Fibroblast of skin of scalp (primary cell): ENCODE measurements at places on chromosomes 5 and 9.

GRCh38 chr9:93654351-93654961, 78.1 kb downstream of the PHF2 start:
- no peak for DNase-seq

DNA sequence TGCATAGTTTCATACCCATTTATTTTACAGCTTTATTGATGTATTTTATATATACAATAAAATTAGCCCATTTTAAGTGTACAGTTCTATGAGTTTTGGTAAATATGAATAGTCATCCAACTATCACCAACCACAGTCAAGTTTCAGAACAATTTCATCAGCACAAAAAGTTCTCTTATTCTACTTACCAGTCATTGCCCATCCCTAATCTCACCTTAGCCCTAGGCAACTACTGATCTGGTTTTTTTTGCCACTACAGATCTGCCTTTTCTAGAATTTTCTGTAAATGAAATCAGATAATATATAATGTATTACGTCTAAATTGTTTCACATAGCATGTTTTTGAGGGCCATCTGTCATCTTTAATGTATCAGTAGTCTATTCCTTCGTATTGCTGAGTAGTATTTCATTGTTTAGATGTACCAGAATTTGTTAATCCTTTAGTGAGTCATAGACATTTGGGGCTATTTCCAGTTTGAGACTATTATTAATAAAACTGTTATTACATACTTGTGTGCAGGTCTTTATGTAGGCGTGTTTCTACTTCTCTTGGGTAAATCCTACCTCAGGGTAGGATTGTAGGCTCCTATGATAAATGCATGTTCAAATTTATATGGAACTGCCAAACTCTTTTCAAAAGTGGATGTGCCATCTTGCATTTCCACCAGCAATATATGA, 198.5 kb upstream of the ADAMTSL1 start:
- no peak for DNase-seq

GRCh38 chr9:108615152-108615551, 240.6 kb downstream of the ACTL7B start:
- DNase-seq: no peak

DNA sequence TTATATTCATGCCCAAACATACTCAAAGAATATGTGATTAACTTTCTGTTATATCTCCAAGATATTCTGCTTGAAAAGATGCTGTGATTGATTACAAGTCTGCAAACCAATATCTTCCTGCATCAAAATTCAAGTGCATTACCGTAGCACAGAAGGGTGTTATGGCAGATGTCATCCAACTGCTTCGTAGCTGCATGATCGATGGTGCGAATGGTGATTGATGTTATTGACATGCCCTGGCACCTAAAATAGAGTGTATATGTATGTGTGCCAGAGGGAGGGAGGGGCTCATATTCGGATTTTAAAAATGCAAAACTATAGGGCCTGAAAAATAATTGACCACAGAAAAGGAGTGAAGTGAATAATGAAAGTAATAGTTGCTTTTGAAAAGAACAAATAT, 882.1 kb upstream of the NUDT12 start:
- no peak for DNase-seq

- DNase-seq: no peak
Measured at GRCh38 chr9:5110867-5111681, 74.4 kb downstream of the INSL6 start.

GRCh38 chr9:17856995-17857394, 278.1 kb downstream of the SH3GL2 start:
- DNase-seq: no peak

- DNase-seq: no peak
Measured at GRCh38 chr9:93115486-93116071, 18.5 kb downstream of the NINJ1 start.

- peak; percentile 63 for DNase-seq
Measured at GRCh38 chr5:67404256-67405100, 207.9 kb upstream of the CD180 start.

GRCh38 chr5:132410451-132411303, 41.2 kb downstream of the SLC22A5 start:
- peak; percentile 77 for DNase-seq

DNA sequence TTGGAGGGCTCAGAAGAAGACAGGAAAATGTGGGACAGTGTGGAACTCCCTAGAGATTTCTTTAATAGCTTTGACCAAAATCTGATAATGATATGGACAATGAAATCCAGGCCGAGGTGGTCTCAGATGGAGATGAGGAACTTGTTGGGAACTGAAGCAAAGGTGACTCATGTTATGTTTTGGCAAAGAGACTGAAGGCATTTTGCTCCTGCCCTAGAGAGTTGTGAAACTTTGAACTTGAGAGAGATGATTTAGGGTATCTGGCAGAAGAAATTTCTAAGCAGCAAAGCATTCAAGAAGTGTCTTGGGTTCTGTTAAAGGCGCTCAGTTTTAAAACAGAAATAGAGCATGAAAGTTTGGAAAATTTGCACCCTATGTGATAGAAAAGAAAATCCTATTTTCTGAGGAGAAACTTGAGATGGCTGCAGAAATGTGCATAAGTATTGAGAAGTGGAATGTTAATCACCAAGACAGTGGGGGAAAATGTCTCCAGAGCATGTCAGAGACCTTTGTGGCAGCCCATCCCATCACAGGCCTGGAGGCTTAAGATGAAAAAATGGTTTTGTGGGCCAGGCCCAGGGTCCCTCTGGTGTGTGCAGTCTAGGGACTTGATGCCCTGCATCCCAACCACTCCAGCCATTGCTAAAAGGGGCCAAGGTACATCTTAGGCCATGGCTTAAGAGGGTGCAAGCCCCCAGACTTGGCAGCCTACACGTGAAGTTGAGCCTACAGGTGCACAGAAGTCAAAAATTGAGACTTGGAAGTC, 463.7 kb upstream of the TLE4 start:
- DNase-seq: peak; percentile 12

- DNase-seq: peak; percentile 90
Measured at GRCh38 chr9:129665389-129665775, at the start of gene PRRX2. PRRX2 (plus strand) TSS chr9:129665647; CDS start chr9:129665868, 221 bp downstream.

DNA sequence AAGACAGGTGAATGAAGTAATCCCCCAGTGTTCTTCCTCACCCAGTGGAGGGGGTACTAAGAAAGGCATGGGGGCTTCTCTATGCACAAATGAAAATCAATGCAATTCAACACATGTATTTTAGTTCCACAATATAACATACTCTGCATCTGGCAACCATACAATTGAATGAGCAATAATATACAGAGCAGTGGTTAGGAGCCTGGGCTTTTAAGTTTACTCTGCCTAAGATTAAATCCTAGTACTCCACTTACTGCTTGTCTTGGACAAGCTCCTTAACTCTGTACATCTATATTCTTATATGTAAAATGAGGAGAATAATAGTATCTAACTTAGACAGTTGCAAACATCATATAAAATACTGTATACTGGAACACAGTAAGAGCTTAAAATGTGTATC, 195.4 kb upstream of the TRIM32 start:
- DNase-seq: peak; percentile 38

- DNase-seq: no peak
Measured at GRCh38 chr9:23739753-23740152, 86.3 kb downstream of the ELAVL2 start.

GRCh38 chr5:135341696-135342550, 57.1 kb downstream of the MACROH2A1 start:
- DNase-seq: no peak

DNA sequence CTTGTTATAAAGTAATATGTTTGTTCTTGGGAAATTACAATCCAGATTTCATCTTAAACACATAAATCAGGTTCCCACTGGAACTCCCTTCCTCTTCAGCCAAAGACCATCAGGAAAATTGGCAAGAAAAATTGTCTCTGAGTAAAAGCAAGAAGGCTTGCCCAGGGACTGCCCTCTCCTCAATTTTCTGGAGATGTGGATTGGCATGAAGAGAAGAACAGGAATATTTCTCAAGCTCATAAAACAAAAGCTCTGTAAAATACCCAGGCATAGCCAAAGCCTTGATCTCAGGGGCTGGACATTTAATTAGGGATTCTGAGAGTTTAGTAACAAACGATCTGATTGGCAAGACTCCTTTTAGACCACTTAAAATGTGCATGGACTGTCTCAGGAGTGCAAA, 223.4 kb downstream of the ZNF608 start:
- no peak for DNase-seq

DNA sequence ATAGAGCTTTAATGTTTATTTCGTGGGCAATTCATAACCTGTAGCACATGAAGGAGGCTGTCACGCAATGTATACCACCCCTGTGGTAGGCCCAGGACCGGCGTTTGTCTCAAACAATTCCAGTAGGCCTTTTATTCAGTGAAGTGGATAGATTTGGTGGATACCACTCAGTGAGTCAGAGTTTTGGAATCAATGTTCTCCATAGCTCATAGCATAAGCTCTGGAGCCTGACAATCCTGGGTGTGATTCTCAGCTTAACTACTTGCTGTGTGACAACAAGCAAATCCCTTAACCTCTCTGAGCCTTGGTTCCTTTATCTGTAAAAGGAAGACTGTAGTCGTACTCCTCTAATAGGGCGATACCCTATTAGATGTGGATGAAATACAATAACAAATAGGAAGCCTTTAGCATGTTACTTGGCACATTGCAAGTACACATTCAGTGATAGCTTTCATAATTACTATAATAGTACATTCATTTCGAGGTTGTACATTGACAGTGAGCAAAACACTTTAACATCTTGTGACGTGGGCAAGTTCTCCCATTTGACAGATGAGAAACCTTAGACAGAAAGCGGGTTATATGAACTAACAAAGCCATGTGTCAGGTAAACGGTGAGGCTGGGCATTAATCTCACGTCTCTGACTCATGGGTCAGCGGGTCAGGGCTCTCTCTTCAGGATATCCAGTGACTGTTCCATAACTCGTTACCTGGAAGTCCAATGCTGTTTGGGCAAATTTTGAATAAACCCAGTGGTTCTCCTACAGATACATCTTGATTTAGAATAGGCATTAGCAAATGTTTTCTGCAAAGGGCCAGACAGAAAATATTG, 130.8 kb downstream of the C9orf152 start:
- peak; percentile 80 for DNase-seq

- no peak for DNase-seq
Measured at GRCh38 chr5:62643556-62644451, 65.2 kb downstream of the LRRC70 start.

DNA sequence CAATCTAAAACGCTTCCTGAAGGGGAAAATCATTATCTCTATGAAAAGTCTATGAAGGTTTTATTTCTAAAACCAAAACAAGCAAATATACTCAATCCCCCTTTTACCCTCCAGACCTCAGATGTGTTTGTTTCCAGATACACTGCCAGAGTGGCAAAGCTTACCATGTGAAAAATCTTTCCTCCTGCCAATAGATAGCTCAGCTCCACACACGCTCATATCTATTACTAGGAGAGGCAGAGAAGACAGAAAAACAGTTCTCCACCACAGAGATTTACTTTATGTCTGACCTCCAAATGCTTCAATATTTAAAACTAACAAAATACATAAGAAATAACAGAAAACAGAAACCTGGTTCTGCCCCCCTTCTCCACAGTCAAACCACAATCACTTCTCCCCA, 7.0 kb downstream of the IRX2 start:
- DNase-seq: no peak

DNA sequence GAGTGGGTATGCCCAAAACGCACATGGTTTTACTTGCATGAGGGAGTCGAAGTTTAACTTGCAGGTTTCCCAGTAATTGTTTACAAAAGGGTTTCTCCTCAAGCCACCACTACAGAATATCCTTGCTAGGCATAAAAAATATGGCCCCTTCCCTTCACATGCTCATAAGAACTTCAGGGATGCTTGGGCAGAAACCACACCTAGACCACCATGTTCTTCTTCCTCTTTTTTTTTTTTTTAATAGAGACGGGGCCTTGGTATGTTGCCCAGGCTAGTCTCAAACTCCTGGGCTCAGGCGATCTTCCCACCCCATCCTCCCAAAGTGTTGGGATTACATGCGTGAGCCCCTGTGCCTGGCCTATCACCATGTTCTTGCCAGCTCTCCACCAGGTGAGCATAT, 18.6 kb upstream of the PLIN2 start:
- no peak for DNase-seq

GRCh38 chr5:14445576-14446290, 135.9 kb upstream of the OTULINL start:
- peak; percentile 75 for DNase-seq

GRCh38 chr5:98217138-98217537, 556.3 kb upstream of the RGMB start:
- DNase-seq: no peak

- DNase-seq: no peak
Measured at GRCh38 chr9:98383758-98384157, 128.3 kb upstream of the TBC1D2 start.

DNA sequence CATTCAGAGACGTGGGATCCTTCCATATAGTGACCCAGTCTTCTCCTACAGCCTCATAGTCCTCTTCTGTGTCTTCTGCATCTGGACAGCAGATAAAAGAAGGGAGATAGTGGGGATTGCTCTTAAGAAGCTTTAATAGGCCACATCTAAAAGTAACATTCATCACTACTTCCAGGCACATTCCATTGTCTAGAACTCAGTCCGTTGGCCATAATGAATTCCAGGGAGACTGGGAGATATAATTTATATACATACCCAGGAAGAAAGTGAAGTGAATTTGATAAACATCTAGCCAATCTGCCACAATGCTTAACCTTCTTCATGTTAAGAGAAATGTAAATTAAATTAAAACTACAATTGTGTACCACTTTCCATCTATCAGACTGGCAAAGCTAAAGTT, 22.5 kb upstream of the GLIPR2 start:
- no peak for DNase-seq

GRCh38 chr9:78575081-78575480, 278.2 kb downstream of the PSAT1 start:
- DNase-seq: no peak

DNA sequence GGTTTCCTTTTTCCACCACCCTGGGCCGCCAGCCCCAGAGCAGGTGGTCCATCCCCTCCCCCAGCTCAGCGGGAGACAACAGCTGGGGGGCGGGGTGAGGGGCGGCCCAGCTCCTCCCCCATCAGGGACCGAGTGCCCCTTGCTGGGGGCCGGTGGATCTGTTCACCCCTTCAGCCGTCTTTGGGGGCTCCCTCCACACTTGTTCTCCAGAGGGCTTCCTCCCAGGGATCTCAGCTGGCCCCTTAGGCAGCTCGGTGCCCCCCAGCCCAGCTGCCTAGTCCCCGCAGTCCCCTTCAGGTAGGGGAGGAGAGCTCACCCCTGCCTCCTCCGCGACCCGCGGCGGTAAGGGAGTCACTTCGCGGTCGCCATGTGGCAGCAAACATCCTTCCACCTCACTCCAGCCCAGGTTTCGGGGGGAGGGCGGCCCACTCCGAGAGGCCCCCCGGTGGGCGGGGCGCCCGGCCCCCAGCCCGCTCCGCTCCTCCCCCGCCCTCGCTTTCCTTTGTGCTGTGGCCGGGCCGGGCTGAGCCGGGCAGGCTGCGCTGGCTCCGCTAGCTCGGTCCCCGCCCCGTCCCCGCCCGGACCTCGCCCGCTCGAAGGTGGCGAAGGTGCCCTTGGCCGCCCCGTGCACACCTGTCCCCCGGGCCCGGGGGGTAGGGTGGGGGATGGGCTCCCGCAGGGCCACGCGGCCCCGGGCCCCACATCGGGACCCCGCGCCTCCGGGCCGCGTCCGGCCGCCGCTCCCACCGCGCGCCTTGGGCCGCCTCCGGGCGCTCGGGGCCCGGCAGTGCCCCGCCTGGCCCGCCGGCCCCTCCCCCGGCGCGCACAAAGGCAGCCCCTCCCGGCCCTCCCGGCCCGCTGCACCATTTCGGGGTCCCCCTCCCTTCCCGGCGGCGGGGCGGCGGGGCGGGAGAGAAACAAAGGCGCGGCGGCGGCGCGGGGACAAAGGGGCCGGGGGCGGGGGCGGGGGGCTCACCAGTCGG, 683 bp downstream of the DBN1 start:
- peak; percentile 47 for DNase-seq

GRCh38 chr5:10743526-10743925, 17.5 kb downstream of the DAP start:
- no peak for DNase-seq

GRCh38 chr5:81125959-81126358, 107.2 kb upstream of the CKMT2 start:
- DNase-seq: no peak
